ENCODE measurements at places on chromosomes 5 and 9. TPM values are rescaled to one million over a fixed set of nuclear protein-coding genes. Genes with fewer than 3 reads are reported as not detected.

FBXW11 gene
- 70.0 TPM for polyA plus RNA-seq

DNA sequence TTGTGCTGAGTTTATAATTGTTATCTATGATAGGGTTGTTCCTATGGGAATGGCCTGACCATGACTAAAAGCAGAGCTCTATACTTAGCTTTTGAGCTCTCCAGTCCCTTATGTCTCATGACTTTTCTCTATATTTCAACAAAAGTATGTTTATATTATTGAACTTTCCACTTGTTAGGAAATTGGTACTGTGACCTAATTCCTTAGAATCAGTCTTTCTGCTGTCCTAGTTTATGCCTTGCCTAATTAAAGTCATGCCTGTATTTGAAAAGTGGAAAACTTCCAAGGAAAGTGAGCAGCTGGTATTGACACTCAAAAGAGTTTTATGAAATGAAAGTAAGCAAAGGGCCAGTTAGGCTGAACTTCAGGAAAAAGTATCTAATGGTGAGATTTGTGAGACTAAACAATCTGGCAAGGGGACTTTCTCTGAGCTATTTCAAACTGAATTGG, 68.6 kb downstream of the XRCC4 start:
- no peak for DNase-seq

- no peak for DNase-seq
Observed at GRCh38 chr9:85536076-85536475, 205.7 kb downstream of the AGTPBP1 start.

SV2C gene
- 0.13 TPM for polyA plus RNA-seq

GARIN3 gene
- polyA plus RNA-seq, result not detected

TLX3 gene
- 0.05 TPM for polyA plus RNA-seq

DNA sequence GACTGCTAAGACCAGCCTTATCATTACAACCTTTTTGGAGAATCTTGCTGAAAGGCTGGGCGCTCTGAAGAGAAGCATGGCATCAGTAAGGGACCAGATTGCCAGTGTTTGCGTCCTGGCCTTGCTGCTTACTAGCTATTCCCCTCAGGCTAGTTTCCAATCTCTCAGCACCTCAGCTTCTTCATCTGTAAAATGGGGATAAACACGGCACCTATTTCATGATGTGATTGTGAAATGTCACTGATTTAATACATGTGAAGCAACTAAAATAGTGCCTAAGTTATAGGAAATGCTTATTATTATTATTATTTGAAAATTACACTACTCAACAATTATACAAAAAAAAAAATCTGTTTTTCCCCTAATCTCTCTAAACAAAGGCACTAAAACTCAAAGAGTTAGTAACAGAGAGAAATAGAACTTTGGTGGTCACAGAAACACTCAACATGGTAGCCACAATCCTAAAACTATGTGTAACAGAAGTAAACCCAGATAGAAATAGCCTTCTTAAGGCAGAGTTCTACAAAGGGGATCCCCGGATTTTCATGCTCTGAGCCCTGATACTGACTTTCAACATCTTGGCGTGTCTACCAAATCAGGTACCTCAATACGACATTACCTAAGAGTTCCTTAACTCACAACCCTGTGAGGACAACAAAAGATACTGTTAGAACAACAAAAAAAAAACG, 62.0 kb downstream of the ENC1 start:
- no peak for DNase-seq

KIF2A gene
- 22.4 TPM for polyA plus RNA-seq

DNA sequence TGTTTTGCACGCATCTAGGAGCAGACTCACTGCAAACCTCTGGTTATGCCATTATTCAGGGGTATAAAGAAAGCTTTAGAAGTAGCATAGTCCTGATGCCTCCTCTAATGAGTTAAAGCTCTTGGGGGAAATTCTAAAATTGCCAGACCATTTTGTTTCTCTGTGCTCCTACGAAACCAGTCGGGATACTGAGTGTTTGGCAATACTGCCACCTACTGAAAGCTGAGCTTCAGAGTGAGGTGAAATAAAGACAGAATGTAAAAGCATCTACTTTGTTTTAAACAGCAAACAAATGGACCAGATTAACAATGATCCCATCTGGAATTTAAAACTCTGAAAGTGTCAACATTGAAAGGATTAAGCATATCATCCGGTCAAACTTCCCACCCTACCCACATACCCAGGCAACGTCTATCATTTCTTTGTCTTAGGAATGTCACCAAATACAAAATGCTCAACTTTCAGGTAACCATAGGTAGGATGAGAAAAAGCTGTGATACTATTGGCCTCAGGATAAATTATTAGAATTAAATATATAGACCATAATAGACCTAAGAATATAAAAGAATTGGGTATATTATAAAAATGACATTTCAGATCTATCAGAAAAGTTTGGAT, 77.8 kb upstream of the SHISAL2B start:
- peak; percentile 37 for DNase-seq

ANKRD20A1 gene
- 0.54 TPM for polyA plus RNA-seq

GLRA1 gene
- polyA plus RNA-seq, result not detected

DNA sequence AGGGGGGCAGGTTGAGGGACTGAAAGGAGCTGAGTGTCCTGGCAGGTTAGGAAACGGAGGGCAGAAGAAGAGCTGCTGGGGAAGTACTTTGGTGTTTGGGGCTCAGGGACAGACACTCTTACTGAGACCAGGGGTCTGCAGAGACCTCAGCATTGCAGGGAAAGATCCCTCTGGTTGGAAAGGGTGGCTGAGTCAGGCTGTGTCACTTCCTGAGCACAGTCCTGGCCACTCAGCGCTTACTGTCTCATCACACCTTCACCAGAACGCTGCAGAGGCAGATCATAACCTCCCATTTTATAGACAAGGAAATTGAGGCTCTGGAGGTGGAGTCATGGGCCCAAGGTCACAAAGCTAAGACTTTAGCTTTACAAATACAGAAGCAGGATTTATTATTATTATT, 54.3 kb downstream of the LMX1B start:
- no peak for DNase-seq

DNA sequence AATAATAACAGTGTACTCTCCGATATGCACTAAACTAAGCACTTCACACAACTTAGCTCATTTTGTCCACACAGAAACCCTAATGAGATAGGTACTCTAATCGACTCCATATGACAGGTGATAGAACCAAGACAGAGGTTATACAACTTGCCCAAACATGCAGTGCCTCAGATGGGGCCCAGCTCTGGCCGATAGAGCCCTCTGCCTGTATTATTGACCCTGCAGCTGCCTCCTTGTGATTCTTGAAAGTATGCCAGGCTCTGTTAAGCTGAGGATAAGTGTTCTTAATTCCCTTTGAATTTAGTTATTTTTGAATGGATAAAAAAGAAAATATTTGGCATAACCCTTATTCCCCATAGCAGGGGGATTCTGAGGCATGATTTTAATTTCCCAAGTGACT, 78.5 kb downstream of the HMHB1 start:
- DNase-seq, result no peak

Measured in ovary (tissue), 10 donors.